ENCODE measurements at places on chromosomes 3 and 15.

DNA sequence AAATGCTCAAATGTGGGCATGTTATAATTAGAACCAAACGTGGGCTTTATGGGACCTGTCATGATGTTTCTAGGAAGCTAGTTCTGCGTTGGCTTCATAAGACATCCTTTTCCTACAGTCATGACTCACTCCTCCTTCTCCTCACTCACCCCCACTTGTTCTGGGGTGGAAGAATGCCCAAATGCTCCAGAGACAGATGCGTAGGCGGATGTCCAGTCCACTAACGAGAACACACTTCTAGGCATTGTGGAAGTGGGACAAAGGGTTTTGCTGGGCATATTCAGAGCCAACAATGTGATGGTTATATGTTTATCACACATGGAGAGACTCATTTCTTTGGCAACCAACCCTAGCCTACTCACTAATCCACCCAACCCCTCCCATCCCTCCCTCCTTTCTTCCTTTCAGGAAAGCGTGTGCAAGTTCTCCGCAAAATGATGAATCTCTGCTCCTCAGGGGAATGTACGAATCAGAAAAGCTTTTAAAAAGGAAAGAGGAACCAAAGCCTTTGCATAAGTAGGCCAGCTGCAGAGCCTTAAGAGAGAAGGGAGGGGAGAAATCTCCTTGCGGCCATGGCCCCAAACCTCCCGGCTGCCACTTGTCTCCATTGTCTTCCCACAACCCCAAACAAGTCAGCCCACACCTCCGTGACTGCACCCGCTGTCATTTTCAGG is 123.0 kb upstream of the SPRED1 start:
- peak; percentile 91 for DNase-seq

- no peak for DNase-seq
Measured at GRCh38 chr3:16498130-16498890, 15.2 kb downstream of the RFTN1 start.

DNA sequence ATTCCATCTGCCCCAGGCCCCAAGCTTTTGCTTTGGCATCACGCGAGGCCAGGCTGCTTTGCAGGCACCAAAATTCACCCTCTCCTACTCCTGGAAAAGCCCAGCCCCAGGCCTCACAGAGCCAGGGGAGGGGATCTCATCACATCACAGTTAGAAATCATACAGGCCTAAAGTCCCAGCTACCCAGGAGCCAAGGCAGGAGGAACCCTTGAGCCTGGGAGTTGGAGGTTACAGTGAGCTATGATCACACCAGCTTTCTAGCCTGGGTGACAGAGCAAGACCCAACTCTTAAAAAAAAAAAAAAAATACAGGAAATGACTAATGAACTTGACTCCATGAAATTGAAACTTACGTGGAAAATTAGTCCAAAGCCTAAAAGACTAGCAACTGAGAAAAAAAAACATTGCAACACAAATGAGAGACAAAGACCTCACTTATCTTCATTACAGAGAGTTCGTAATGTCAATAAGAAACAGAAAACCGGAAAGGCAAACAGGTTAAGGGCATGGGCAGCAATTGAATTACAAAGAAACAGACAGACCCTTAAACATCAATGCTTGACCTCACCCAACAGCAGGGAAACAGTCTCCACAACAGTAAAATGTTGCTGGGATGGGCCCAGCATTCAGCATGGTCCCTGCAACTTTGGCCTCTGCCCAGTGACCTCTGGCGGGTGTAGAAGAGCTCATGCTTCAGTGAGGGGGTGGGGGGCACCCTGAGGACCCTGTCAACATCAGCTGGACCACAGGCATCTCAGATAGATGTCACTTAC is 151.5 kb downstream of the LRRK1 start:
- DNase-seq, result peak; percentile 20

- DNase-seq, result no peak
Measured at GRCh38 chr3:142596726-142597088, 514 bp downstream of the PLS1 start.

DNA sequence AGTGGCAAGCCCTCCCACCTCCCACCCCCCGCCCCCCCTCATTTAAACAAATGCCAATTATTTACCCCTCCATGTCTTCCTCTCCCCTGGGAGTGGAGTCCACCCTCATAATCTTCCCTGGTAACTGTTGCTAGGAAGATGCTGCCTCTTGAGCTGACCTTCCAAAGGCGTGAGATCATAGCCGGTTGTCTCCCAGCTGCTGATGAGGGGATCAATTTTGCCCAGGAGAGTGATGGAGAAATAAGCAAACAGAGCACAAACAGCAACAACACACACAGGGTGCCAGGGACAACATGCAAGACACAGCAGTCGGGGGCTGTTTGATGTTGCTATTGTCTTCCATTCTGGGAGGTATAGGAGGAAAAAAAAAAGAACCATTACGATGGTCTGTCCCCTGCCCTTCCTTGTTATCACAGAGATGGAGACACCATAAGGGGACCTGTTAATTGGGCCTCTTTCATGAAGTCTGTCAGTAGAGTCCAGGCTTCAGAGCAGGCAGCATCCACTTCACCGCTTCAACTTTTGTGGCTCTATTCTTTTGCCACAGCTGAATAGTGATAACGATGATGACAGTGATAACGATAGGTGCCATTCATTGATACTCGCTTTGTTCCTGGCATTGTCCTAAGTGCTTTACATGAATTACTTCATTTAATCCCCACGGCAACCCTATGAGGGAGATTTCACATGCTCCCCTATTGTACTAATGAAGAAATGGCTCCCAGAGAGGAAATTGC is 76.9 kb upstream of the RGMA start:
- DNase-seq, result no peak

DNA sequence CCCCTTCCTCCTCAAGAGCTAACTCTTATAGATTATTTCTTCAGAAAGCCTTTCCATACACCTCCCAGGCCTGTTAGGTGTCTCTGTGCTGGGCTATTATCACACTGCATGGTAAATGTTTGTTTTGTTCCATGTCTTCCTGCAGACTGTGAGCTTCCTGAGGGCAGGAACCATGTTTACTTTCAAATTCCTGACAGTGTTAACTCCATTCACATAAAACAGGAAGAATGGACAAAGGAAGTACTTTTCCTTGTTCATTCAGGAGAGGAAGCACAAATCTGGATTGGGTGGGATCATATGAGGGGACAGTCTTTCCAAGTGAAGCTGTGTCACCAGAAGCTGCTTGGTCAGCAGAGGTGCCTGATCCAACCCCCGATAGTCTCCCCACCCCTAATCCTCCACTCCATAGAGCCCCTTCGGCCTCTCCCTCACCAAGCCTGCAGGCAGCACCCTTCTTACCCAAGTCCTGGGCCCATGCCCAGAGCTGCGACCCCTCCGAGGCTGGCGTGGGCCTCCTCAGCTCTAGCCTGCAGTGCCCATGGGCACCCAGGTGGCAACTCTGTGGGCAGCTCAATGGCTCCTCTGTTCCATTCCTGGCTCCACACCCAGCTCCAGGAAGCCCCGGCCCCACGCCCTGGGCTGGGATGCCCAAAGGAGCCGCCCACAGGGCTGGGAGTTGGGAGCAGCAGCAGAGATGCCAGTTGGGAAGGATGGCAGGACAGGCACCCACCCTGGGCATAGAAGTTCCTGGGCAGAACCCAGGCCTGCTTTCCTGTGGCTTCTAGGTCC is 6.9 kb downstream of the SHF start:
- no peak for DNase-seq

- DNase-seq, result no peak
Measured at GRCh38 chr3:71831599-71831998, 46.7 kb upstream of the PROK2 start.

DNA sequence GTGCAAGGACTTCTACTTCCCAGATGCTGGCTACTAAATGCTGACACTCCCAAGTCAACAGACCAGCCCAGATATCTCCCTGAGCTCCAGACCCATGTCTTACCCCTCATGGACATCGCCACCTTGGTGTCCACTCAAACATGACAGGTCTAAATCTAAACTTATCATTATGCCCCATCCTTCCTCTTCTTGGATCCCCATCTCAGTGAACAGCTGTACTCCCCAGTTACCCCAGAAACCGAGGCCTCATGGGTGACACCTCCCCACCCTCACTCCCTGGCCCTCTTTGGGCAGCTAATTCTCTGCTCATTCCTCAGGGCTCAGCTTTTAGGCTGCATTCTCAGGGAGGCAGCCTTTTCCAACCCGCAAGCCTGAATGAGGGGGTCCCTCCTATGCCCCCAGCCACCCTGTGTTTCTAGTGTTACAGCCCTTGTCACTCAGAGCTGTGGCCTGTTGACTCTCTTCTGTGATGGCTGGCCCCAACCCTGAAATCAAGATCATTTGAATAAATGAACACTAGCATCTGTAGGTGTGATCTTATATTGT is 5.4 kb downstream of the EHD4 start:
- DNase-seq, result no peak

DNA sequence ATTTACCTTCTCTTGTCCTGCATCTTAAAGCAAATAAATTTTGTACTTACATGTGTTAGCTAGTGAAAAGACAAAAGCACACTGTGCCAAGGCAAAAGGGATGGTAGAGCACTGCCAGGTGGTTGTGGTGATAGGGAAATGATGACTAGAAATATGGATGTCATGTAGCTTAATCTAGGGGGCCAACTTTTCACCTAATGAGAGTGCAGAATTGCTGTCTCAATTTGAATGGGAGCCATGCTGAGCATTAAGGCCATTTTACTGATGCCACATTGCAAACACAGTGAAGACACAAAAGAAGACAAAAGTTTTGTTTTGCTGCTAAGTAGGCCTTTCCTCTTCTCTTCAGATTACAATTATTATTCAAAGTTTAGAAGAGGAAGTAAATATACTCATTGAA is 274.7 kb downstream of the PDCD6IP start:
- no peak for DNase-seq

GRCh38 chr3:99938270-99938911 is 120.7 kb downstream of the CMSS1 start:
- no peak for DNase-seq

DNA sequence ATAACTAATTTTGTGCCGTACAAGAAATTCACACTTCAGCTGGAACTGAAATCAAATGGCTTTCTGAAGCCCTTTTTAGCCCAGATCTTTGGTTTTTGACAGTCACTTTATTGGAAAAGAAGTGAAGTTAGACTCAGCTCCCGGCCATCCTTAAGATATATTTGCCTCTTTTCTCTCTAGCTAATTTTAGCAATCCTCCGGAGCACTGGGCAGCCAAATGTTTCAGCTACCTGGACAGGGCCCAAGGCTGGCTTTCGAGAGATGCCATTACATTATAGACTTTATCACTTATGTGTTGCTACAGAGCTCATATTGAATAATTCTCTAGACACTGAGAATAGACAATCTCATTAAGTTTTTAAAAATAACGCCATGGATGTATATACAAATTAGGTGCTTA is 28.5 kb upstream of the RPL39L start:
- DNase-seq, result no peak

DNA sequence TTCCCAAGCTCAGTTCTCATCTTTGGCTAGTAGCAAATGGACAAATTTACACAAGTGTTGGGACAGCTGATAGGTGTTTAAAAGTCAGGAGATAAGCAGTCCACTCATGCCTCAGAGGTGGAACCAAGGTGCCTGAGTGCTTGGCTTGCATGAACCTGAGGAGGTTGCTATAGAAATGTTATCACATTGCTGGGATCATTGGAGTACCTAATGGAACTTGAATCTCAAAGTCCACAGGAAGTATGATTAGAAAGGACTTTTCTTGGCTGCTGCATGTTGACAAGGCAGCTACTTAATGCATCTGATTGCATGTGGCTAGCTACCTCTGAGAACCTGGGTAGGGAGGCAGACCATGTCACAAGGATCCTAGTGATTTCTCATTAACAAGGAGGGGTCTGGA is 39.5 kb upstream of the C3orf80 start:
- no peak for DNase-seq

DNA sequence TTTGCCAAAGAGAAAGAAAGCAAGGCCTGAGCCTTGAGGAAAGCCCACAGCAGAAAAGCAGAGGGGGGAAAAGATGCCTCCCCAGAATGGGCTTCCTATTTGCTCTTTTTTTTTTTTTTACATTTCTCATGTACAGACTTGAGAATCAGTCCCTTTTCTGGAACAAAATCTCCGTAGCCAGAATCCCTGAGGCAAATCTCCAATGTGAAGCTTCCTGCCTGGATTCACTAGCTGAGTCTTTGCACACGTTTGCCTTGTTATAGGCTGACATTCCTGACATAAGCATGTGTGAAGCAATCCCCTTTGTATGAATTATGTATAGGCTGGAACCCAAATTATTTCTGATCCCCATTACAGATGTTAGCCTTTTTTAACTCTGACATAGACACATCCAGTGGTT is 52.2 kb upstream of the ACTL6A start:
- no peak for DNase-seq

- DNase-seq, result no peak
Measured at GRCh38 chr15:29057856-29058255, 172.1 kb downstream of the APBA2 start.

GRCh38 chr3:102471001-102471400 is 36.2 kb downstream of the ZPLD1 start:
- no peak for DNase-seq

DNA sequence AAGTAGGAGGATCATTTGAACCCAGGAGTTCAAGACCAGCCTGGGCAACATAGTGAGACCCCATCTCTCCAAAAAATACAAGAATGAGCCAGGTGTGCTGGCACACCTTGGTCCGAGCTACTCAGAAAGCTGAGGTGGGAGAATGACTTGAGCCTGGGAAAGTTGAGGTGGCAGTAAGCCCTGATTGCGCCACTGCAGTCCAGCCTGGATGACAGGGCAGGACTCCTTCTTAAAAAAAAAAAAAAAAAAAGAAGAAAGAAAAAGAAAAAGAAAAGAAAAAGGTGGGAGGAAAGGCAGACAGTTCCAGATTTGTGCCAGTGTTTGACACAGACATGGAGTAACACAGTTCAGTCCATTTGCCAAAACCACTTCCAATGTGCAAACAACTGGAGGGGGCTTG is 75.7 kb downstream of the ATP10A start:
- DNase-seq, result no peak

- DNase-seq, result no peak
Measured at GRCh38 chr3:59040902-59041301, 8.9 kb downstream of the CFAP20DC start.

- no peak for DNase-seq
Measured at GRCh38 chr15:73385205-73385604, 16.4 kb upstream of the HCN4 start.

DNA sequence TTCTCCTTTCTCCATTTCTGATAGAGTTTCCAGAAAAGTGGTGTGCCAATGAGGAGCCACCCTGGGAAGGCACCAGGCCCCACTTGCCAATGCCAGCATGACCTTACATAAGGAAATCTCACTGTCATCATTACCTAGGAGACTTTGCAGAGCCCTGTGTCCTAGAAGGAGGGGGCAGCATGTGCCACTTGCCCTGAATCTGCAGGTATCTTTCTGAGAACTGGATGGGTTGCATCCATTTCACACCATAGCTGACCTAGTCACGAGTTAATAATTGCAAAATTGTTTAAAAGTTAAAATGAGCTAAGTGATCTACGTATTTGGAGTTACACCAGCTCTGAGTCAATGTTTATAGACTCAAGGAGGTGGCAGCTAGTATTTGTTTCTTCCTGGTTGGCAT is 14.3 kb downstream of the CA12 start:
- no peak for DNase-seq
